Heart right ventricle (tissue), 16 donors: ENCODE measurements at places on chromosomes 1 and 21. TPM values are rescaled to one million over a fixed set of nuclear protein-coding genes. Genes with fewer than 3 reads are reported as not detected.

Gene TAF12
- polyA plus RNA-seq, result 41.6 TPM

Gene LORICRIN
- polyA plus RNA-seq, result not detected

Gene SELENBP1
- 20.7 TPM for polyA plus RNA-seq

- no peak for DNase-seq
Measured at GRCh38 chr1:98575955-98576354, 85.6 kb upstream of the SNX7 start.

DNA sequence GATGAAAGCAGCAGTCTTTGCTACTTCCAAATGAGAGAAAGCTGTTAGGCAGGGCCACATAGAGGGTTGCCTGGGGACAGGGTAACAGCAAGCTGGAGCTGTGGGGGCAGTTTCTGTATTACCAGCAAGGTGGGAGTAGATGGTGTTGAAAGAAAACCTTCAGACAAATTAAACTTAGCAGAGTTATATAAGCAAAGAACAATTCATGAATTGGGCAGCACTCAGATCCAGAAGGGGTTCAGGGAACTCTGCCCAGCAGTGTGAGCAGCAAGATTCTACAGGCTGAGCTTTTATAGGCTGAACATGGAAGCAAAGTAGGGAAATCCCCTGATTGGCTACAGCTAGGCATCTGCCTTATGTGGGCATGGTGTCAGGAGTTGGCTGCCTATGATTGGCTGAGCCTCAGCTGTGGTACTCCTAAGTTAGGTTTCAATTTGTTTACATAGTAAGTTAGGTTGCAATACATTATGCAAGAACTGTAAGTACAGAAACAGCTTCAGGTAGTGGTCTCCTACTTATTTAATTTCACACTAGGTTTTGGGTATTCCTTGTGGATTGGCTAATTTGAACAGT lies 64.1 kb upstream of the TMPRSS2 start:
- no peak for DNase-seq

DNA sequence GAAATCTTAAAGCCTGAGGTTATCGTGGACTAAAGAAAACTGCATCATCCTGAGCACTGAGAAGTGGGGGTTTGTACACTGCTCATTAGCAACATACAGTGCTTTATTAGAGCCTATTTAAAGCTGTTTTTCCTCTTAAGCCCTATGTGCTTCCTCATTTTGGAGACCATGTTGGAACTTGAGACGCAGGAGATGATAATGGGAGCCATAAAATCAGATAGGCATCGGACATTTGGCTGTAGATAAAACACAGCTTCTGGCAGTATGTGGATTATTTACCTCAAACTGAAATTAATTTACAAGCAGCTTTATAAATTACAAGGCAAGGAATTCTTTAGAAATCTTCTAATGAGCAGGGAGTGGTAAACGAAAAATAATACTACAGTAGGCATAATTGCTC lies 147.7 kb upstream of the IVNS1ABP start:
- DNase-seq, result no peak

- no peak for DNase-seq
Measured at GRCh38 chr1:203565981-203566380, 60.7 kb upstream of the ATP2B4 start.

DNA sequence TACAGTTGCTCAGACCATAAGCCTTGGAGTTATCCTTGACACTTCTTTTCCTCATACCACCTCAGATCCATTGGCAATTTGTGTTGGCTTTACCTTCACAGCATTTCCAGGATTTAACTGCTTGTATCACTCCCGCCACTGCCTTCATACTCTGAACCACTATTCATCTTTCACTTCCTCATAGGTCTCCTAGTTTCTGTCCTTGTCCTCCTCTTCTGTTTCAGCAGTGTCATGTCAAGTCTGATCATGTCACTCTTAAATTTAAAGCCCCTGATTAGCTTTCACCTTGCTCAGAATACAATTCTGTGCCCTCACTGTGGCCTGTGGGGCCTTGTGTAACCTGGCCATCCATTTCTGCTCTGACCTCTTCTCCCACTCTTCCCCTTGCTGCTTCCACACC lies 34.7 kb upstream of the C1orf115 start:
- no peak for DNase-seq

- DNase-seq, result no peak
Measured at GRCh38 chr1:2967881-2968280, 53.4 kb upstream of the ACTRT2 start.
